HCT116 (cell line): ENCODE measurements at places on chromosomes 7 and 10. TPM values are rescaled to one million over a fixed set of nuclear protein-coding genes. Genes with fewer than 3 reads are reported as not detected.

GRCh38 chr10:60099998-60100747, 193.8 kb upstream of the CCDC6 start:
- no peak overlapping the region for H3K27ac ChIP-seq
- H3K4me1 ChIP-seq: no peaks in the 10 kb centered on the region
- H3K36me3 ChIP-seq: no peaks in the 10 kb centered on the region
- H3K27me3 ChIP-seq: no peaks in the 10 kb centered on the region

GRCh38 chr10:78296785-78297184, 263.1 kb downstream of the RPS24 start:
- no peak for DNase-seq
- no peak overlapping the region for H3K4me3 ChIP-seq
- peaks cover 2% of the 10 kb centered on the region; the same call in 1 of the 2 replicates for H3K4me1 ChIP-seq
- H3K36me3 ChIP-seq: no peaks in the 10 kb centered on the region
- no peaks in the 10 kb centered on the region for H3K27me3 ChIP-seq

GRCh38 chr10:104446151-104446550, 92.5 kb downstream of the CFAP58 start:
- H3K27ac ChIP-seq: no peak overlapping the region
- H3K27me3 ChIP-seq: peaks cover 73% of the 10 kb centered on the region

DNA sequence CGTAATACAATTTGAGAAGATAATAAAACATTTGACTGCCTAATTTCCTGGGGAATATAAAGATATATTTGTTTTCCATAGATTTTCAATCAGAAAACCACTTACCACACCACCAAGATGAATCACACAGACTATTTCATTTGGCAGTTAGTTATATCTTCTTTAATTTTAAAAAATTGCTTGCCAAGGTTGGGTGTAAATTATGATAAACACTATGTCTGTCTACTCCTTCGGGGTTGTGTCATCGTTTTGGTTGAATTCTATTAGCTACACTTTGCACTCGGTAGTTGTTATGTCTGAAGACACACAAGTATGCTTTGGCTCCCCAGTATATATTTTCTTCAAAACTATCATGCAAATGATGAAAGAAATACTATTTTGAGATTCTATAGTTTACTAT, 594.8 kb upstream of the SEMA3D start:
- no peak for DNase-seq
- H3K4me3 ChIP-seq: no peak overlapping the region
- H3K27ac ChIP-seq: no peak overlapping the region
- no peaks in the 10 kb centered on the region for H3K27me3 ChIP-seq
- H3K36me3 ChIP-seq: no peaks in the 10 kb centered on the region

DNA sequence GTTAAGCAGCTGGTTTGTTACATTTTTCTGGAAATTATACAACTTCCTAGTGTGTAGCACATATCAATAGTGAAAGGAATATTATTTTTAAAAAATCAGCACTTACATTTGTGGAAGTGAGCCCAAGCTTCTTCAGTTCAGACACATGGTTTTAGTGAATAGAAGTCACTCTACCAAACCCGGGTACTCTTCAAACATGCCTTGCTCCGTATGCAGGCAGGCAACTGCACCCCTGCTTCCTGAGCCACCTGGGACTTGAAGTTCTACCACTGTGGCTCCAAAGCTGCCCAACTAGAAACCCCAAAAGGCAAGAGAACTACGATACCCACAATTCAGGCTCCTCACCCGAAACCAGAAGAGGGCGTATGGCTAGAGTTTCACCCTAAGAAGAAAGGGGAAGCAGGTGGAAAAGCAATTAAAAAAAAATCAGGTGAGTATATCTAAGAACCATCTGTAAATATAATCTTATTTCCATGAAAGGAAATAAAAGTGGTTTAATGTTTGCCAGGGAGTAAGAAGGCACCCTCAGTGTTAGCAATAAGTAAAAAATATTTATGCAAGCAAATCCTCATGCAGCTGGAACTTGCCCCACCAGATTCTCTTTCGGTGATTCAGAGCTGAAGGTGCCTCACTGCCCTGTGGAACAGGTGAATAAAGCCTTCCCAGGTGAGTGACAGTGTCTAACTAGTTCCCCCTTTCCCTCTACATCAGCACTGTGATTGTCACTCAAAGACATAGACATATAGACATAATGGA, at the start of gene MACC1:
Gene MACC1 (minus strand): TSS at position 192 of the 756 bp plus-strand sequence. CDS start 55,522 bp downstream, outside the sequence.
- H3K4me1 ChIP-seq: peaks cover 8% of the 10 kb centered on the region
- H3K36me3 ChIP-seq: 0 out of 2 replicates have a peak, but pooled peaks cover 7% of the 10 kb centered on the region

- no peaks in the 10 kb centered on the region for H3K27me3 ChIP-seq
- no peak overlapping the region for H3K4me3 ChIP-seq
- DNase-seq: no peak
- no peak overlapping the region for H3K27ac ChIP-seq
- no peaks in the 10 kb centered on the region for H3K36me3 ChIP-seq
Observed at GRCh38 chr7:27723085-27723484, 16.9 kb upstream of the TAX1BP1 start.

- no peak for DNase-seq
- no peaks in the 10 kb centered on the region for H3K4me1 ChIP-seq
Observed at GRCh38 chr10:5423771-5424170, 11.4 kb downstream of the NET1 start.

GRCh38 chr7:147311336-147311735, 1194.7 kb downstream of the CNTNAP2 start:
- DNase-seq: no peak
- H3K4me3 ChIP-seq: no peak overlapping the region
- H3K36me3 ChIP-seq: no peaks in the 10 kb centered on the region
- no peak overlapping the region for H3K27ac ChIP-seq
- H3K4me1 ChIP-seq: no peaks in the 10 kb centered on the region

DNA sequence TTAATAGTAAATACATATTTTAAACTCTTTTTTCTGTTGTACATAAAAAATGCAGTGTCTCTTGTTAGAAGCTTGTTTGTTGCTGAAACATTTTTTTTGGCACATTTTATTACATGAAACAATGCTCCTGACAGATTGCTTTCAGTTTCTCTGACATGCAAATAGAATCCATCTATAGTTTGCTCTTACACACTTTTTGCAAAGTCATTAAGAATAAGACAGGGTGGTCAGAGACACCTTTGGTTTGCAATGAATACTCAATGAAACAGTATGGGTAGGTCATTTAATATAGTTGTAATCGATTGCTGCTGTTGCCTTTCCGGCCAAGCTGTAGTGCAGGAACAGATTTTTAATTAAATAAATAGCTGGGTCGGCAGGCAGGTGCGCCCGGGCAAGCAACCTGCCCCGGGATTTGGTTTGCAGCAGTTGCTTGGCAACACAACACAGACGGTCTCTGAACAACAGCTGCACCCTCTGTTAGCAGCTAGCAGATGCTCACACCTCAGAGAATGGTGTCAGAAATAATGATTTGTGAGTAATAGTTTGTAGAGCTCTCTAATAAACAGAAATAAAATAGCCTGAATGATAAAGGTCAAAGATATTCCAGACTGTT, 115.7 kb upstream of the CACNA2D1 start:
- peaks cover 10% of the 10 kb centered on the region for H3K4me1 ChIP-seq
- no peak for DNase-seq
- H3K4me3 ChIP-seq: no peak overlapping the region
- no peaks in the 10 kb centered on the region for H3K27me3 ChIP-seq

DNA sequence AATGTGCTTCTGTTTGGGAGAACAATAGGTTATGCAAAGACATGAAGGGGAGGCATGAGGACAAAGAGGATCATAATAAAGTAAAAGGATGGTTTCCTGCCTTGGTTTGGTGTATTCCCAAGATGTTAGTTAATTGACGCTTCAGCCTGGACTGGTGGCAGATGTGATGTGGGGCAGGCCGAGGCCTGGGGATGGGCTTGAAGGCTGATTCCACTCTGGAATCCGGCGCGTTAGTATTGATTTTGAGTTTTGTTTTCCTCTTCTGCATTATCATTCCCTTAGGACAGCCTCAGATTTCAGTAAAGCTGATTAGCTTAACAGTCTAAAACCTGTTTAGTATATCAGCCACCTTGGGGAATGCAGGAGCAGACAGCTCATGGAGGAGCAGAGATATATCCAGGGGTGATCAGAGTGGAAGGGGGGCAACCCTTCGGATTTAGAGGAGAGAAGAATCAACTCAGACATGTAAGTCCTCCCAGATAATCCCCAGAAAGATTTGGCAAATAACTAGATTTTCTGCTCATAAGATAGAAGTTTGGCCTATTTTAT, 159.8 kb upstream of the MTPN start:
- no peak for DNase-seq
- no peaks in the 10 kb centered on the region for H3K36me3 ChIP-seq
- H3K4me1 ChIP-seq: no peaks in the 10 kb centered on the region
- H3K27me3 ChIP-seq: no peaks in the 10 kb centered on the region
- H3K4me3 ChIP-seq: no peak overlapping the region
- no peak overlapping the region for H3K27ac ChIP-seq

DNA sequence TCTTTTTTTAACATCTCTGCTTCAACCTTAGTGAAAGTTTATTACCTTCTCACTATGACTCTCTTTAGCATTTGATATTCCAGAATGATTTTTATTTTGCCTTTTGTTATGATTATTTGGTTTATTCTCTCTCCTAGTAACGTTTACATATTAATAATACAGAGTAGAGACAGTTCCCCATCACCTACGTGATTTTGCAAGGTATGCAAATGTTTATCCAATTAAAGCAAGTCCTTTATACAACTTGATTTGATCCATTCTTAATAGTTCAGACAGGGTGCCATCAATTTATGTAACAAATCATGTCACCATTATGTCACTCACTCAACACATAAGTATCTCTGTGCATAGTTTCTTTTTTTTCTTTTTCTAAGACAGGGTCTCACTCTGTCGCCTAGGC, 26.2 kb downstream of the ECD start:
- no peak overlapping the region for H3K4me3 ChIP-seq
- H3K36me3 ChIP-seq: peaks cover 39% of the 10 kb centered on the region
- no peaks in the 10 kb centered on the region for H3K27me3 ChIP-seq
- no peak for DNase-seq
- no peak overlapping the region for H3K27ac ChIP-seq
- H3K4me1 ChIP-seq: no peaks in the 10 kb centered on the region; the same call in 1 of the 2 replicates

DNA sequence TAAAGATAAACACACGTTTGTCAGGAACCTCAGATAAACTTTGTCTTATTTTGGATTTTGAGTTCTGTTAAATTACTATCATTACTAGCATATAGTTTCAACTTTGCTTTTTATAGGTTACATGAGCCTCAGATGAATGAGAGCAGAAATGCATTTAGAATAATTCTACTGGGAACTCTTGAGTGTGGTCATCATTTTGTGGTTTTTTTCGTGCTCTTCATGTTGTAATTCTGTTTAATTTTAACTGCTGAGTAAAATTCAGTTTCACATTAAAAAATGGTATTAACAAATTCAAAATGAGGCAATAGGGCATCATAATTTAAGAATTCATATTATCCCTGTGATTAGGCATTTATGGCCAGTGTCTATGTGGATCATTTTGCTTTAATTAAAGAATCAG, 72.9 kb downstream of the GNAI1 start:
- H3K36me3 ChIP-seq: peaks cover 57% of the 10 kb centered on the region
- peaks cover 3% of the 10 kb centered on the region; the same call in 1 of the 2 replicates for H3K4me1 ChIP-seq
- H3K27ac ChIP-seq: no peak overlapping the region
- H3K27me3 ChIP-seq: no peaks in the 10 kb centered on the region
- H3K4me3 ChIP-seq: no peak overlapping the region

GRCh38 chr7:42183547-42183946, 53.5 kb downstream of the GLI3 start:
- no peak for DNase-seq
- no peaks in the 10 kb centered on the region for H3K36me3 ChIP-seq
- no peak overlapping the region for H3K27ac ChIP-seq

DNA sequence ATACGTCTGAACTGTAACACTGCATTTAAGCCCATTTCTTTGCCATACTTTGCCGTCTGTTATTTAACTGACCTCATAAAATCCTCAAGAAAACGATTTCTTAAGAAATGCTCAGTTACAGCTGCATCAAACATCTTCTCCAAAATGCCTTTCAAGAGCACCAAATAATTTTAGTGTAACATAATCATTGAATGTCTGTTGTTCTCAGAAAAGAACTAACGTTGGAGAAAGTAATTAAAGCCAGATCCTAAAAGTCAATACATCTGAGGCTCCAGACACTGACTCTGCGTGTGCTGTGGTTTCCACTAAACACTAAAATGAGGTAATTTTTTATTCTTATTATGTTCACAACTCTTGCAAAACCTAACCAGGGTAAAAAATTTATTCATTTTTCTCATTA, 63.7 kb upstream of the LRRC17 start:
- no peak overlapping the region for H3K4me3 ChIP-seq
- no peaks in the 10 kb centered on the region for H3K27me3 ChIP-seq
- no peak for DNase-seq
- no peaks in the 10 kb centered on the region for H3K4me1 ChIP-seq
- no peak overlapping the region for H3K27ac ChIP-seq

DNA sequence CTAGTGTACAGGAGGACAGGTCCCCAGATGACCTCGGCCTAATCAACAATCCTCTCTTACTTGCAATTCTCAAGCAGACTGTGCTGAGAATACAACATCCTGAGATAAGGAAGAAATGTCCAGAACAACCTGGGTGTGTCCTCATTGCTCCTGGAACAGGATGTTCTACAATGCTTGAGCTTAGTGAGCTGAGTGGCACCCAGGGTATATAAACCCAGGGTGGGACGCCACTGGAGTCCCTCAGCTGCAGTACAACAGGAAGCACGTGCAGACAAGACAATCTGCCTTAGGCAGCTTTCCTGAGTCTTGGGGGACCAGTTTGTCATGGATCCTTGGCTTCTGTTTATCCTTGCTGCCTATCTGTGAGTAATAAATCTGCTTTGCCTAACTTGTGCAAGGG, 27.7 kb upstream of the SLC25A13 start:
- H3K4me1 ChIP-seq: no peaks in the 10 kb centered on the region
- H3K27me3 ChIP-seq: peaks cover 29% of the 10 kb centered on the region
- DNase-seq: no peak

DNA sequence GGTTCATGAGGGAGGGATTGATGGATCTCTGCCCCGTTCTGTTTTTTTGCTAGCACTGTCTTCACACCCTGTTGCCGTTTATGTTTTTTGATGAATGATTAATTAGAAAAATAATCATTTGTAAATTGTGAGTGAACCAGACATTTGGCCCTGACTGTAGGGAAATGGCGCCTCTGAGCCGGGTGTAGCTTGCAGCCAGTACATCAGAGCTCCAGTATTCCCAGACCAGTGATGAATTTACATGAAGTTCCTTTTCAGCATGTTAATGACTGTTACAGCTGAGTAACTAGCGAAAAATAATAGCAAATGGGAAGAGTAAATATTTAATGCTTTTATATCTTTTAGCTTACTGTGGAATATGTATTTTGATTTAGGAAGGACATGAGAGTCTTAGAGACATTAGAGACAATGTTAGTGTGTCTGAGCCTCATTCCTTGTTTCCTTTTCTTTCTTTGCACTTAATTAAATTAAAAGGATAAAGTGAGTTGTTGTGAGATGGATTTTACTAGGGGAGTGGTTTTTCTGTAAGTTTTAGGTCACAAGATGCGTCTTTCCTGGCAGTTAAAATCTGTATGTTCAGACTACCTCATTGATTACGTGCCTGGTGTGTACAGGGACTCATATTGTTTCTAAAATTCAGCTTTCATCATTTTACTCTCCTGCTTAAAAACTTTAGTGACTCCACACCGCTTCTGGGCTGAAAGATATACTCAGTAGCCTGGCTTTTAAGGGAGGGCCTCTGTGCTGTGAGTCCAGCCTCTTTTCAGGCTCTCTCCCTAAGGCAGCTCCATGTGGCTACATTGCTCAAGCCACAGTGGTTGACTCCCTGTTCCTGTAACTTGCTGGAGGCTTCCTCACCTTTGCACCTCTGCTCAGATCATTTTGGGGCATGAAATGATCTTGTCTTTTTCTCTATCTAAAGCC, 86.4 kb downstream of the AUTS2 start:
- H3K36me3 ChIP-seq: no peaks in the 10 kb centered on the region
- H3K27ac ChIP-seq: no peak overlapping the region
- H3K4me1 ChIP-seq: no peaks in the 10 kb centered on the region
- no peak for DNase-seq

Gene GPR146
- 2.4 TPM for total RNA-seq

Gene SEMA3C
- 25.3 TPM for total RNA-seq

Gene MMP21
- not detected for total RNA-seq

Gene ITPRID1
- not detected for total RNA-seq

Gene DDX21
- 153 TPM for total RNA-seq

Gene HTR5A
- not detected for total RNA-seq

Gene BCL7B
- total RNA-seq: 50.4 TPM

Gene IPMK
- 5.5 TPM for total RNA-seq
